ENCODE measurements at places on chromosomes 12 and 14.

GRCh38 chr14:105866841-105867321 lies 340.5 kb downstream of the TMEM121 start:
- DNase-seq: no peak

DNA sequence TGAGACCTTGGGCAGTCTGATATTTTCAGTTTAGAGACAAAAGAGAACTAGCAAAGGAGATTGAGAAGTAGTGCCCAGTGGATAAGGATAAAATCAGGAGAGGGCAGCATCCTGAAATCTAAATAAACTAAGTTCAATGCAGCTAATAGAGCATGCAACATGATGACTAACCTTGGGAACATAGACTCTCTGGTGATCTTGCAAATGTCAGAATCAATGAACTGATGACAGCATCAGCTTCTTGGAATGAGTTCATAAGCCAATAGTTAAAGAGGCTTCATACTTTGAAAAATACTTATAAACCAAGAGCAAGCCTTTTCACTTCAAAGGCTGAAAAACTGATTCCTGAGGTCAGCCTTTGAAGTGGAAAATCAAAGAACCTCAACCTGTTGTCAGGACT lies 8.2 kb downstream of the TAS2R19 start:
- DNase-seq: no peak

DNA sequence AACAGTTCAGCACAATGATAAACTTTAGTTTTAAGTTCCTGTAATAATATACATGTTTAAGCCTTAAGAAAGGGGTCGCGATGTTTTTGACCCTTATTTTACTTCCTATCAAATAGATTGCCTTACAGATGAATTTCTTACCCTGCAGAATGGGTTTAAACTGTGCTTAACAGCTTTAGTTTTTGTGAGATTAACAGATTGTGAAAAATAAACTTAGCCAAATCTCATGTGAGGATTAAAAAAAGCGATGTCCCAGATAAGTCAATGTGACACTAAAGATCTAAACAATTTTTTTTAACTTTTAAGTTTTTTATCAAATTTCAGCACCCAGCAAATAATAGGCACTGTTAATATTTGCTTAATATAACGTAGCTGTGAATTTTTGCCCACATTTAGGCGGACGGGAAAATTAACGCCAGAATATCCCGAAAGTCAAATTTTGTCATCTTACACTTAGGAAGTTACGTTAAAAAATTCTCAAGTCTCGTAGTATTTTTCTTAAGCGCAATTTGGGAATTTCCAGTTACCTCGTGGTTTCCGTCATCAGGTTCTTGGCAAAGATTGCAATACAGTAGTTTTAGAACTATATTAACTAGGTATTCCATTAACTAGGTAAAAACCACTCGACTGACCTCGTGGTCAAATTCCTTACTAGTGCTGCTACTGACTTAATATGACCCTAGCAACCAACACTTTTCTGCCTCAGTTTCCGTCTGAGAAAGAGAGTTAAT lies 1.2 kb downstream of the HNRNPC start:
- DNase-seq: peak; percentile 76

DNA sequence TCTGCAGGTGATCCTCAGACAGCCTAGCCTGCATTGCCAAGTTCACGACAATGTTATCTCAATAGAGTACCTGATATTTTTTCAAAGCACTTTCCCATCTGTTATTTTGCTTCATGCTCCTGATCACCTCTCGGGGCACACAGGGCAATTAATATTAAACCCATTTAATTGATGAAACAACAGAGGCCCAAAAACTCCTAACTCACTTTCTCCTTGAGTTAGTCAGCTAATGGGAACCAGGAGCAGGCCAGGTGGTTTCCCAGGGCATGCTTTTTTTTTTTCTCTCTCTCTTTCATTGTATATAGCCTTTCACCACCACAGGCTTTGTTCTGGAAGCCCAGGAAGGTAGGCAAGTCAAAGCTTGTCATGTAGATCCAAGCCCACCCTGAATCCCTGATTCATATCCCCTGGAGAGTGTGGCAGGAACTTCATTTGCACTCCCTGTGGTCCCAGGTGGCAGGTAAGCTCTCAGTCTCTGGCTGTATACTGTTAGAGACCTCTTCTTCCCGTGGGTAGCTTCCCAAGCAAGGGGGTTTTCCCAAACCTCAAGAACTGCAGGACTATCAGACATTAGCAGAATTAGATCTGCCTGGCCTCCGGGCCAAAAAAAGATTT lies 41.6 kb upstream of the MAP1LC3B2 start:
- DNase-seq: no peak

DNA sequence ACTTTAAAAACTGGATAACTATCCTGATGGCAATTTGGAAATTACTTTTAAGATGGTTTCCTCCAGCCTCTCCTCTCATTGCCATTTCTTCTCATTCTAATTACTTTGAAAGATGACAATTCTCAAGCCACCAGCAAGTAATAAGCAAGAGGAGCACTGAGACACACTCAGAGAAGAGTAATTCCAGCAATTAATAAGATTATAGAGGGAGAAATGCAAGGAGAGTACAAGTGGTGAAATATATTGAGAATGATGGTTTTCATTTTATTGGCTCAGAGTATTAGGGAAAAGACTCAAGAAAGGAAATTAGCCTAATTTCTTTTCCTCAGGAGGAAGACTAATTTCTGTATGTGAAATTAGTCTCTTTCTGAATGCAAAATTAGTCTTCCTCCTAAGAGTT lies 20.5 kb upstream of the MSRB3 start:
- no peak for DNase-seq

- DNase-seq: peak; percentile 88
Observed at GRCh38 chr12:123050331-123050831, 69.9 kb downstream of the ARL6IP4 start.

GRCh38 chr12:131090274-131091210 lies 136.8 kb downstream of the ADGRD1 start:
- DNase-seq: no peak

- DNase-seq: no peak
Observed at GRCh38 chr12:66165141-66165540, 4.7 kb downstream of the TMBIM4 start.

- DNase-seq: no peak
Observed at GRCh38 chr12:51348116-51348515, 1.6 kb upstream of the CELA1 start.

GRCh38 chr12:91460469-91460868 lies 277.9 kb upstream of the DCN start:
- DNase-seq: no peak

- no peak for DNase-seq
Observed at GRCh38 chr12:19012965-19013364, 116.6 kb upstream of the PLEKHA5 start.

All from mesenchymal stem cell (in vitro differentiated cells and primary cell).